Endothelial cell (in vitro differentiated cells): ENCODE measurements at places on chromosomes 16 and 17.

DNA sequence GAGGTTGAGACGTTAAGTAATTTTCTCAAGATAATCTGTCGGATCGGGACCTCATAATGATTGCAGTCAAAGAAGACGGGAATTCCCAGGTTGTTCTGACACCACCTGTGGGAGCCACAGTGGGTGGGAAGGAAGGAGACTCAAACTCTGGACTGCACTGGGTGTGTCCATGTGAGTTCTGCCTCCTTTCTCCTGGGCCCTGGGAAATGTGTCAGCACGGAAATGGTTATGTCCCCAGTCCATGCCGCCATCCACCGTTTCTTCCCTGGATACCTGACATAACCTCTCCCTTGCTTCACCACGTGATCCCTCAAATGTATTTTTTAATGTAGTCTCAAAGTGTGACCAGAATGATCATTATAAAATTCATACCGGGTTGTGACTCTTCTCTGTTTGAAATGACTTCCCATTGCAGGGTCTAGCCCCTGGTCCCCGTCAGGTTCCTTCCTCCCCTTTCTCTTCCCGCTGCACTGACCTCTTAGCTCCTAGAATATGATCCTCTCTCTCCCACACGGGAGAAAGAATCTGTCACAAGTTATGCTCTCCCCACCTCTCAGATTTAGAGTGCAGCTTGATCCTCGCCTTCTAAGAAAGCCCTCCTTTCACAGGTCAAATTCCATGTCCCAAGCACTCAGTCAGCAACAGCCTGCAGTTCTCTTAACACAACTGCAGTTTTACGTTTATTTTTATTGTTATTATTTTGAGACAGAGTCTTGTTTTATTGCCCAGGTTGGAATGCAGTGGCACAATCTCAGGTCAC, 820.0 kb upstream of the EEF2KMT start:
- no peaks in the 10 kb centered on the region for H3K27me3 ChIP-seq
- no peaks in the 10 kb centered on the region for H3K36me3 ChIP-seq
- H3K27ac ChIP-seq: no peak overlapping the region
- no peak overlapping the region for H3K4me3 ChIP-seq
- H3K4me1 ChIP-seq: peaks cover 23% of the 10 kb centered on the region

GRCh38 chr17:15265131-15265530, at the start of gene PMP22:
Gene PMP22, minus strand, starts transcription at chr17:15265326. Its CDS starts 4,599 bp downstream, at chr17:15260727.
- H3K27ac ChIP-seq: no peak within 1 kb of the TSS
- peaks cover 4% of the 10 kb centered on the region for H3K36me3 ChIP-seq
- DNase-seq: no peak
- no peak within 1 kb of the TSS for H3K4me3 ChIP-seq
- H3K27me3 ChIP-seq: peaks cover 7% of the 10 kb centered on the region

- no peak for DNase-seq
- peaks cover 3% of the 10 kb centered on the region for H3K4me1 ChIP-seq
- peaks cover 4% of the 10 kb centered on the region for H3K27me3 ChIP-seq
- no peaks in the 10 kb centered on the region for H3K36me3 ChIP-seq
- no peak overlapping the region for H3K27ac ChIP-seq
- H3K4me3 ChIP-seq: no peak overlapping the region
Observed at GRCh38 chr16:52817696-52818095, 235.0 kb downstream of the CHD9NB start.

GRCh38 chr17:46768540-46768870, 50.0 kb downstream of the WNT3 start:
- peaks cover 12% of the 10 kb centered on the region for H3K36me3 ChIP-seq
- H3K4me1 ChIP-seq: peaks cover 23% of the 10 kb centered on the region
- DNase-seq: no peak
- no peak overlapping the region for H3K4me3 ChIP-seq
- no peak overlapping the region for H3K27ac ChIP-seq

DNA sequence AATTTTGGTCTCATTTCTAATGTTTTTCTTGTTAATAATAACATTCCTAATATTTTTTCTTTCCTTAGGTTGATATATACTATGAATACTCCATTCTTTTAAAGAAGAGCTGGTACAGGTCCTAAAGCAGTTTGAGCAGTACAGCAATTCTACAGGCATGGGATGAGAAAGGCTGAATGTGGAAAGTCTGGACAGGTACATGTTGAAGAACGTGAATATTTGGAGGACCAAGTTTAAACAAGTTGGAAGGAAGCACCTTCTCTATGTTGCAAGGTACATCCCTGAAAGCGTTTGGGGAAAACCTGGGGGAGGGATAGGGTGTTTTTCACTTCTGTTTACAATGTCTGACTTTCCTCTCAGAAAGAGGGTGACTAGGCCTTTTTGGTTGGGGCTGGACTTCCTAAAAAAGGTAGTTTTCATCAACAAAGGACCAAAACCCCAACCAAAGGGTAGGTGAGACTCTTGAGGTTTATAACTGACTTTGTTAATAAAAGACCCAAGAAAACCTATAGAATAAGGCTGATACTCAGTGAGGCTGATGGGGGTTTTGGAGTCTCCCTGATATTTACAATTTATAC, 95.9 kb upstream of the AXIN2 start:
- H3K4me3 ChIP-seq: no peak overlapping the region
- no peaks in the 10 kb centered on the region for H3K27me3 ChIP-seq

GRCh38 chr17:13001991-13002615, 15.7 kb downstream of the ELAC2 start:
- H3K4me3 ChIP-seq: no peak overlapping the region
- H3K27me3 ChIP-seq: no peaks in the 10 kb centered on the region
- no peak overlapping the region for H3K27ac ChIP-seq
- no peak for DNase-seq
- no peaks in the 10 kb centered on the region for H3K4me1 ChIP-seq

GRCh38 chr17:47821031-47821423, 567 bp downstream of the OSBPL7 start:
- peaks cover 10% of the 10 kb centered on the region for H3K4me1 ChIP-seq
- H3K36me3 ChIP-seq: peaks cover 22% of the 10 kb centered on the region
- H3K27me3 ChIP-seq: peaks cover 4% of the 10 kb centered on the region
- peak overlapping the region; percentile 95 for H3K4me3 ChIP-seq
- no peak for DNase-seq

- H3K4me3 ChIP-seq: no peak overlapping the region
- no peaks in the 10 kb centered on the region for H3K4me1 ChIP-seq
- H3K36me3 ChIP-seq: no peaks in the 10 kb centered on the region
Observed at GRCh38 chr16:64391063-64391600, 730.7 kb downstream of the CDH11 start.

- H3K4me1 ChIP-seq: peaks cover 14% of the 10 kb centered on the region
- H3K27me3 ChIP-seq: peaks cover 3% of the 10 kb centered on the region
- H3K27ac ChIP-seq: no peak overlapping the region
- no peak for DNase-seq
Observed at GRCh38 chr16:52872731-52873130, 180.0 kb downstream of the CHD9NB start.

DNA sequence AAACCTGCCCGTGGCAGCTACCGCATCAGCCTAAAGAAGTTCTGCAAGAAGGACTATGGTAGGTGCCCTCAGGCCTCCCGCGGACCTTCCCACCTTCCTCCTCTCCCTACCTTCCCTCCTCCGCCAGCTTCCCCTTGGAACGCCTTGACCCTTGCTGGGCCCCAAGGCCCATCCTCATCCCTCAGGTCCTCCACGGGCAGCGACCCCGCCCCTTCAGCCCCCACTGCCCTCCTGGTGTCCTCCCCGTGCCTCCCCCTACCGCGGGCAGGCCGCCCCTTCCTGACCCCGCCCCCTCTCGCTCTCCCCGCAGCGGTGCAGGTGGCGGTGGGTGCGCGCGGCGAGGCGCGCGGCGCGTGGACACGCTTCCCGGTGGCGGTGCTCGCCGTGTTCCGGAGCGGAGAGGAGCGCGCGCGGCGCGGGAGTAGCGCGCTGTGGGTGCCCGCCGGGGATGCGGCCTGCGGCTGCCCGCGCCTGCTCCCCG, 1.4 kb upstream of the TBC1D24 start:
- H3K27ac ChIP-seq: no peak overlapping the region
- peaks cover 7% of the 10 kb centered on the region for H3K4me1 ChIP-seq

DNA sequence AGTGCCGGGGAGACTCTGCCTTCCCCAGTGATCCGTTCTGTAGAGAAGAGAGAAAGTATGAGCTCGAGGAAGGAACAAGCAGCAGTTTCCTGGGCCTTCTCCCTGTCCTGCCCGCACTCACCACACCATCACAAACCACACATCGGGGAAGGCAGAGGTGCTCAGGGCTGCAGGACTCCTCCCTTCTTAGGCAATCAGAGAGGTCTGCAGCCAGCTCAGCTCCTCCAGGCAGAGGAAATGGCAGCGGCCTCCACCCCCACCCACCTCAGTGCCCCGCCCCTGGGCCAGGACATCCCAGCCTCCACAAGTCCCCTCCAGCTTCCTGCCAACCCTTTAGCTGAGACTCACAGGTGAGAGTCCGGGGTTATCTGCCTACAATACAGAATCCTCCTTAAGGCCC, 2.0 kb downstream of the ZNF319 start:
- peak overlapping the region; percentile 27 for H3K27ac ChIP-seq
- no peak for DNase-seq
- H3K4me3 ChIP-seq: peak overlapping the region; percentile 79

DNA sequence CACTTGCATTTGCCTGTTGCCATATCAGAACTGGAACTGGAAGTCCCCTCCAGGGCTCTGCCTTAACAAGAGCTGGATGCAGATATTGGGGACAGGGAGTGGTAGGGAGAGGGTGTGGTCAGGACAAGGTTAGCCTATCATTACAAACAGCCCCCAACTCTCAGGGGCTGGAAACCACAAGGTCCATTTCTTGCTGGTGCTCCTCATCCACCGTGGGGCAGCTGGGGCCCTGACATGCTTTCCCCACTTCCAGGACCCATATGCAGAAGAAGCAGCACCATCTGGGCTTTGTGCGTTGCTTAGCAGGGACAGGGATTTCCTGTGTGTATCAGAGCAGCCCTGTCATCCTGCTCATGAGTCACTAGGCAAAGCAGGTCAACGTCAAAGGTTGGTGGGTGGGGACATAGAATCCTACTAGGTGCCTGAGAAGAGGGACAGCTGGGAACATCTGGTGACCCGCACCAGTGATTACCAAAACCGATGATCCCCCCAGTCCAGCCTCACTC, 26.9 kb downstream of the RGS9 start:
- peaks cover 17% of the 10 kb centered on the region for H3K27me3 ChIP-seq
- H3K36me3 ChIP-seq: peaks cover 15% of the 10 kb centered on the region
- no peak overlapping the region for H3K4me3 ChIP-seq
- peaks cover 10% of the 10 kb centered on the region for H3K4me1 ChIP-seq
- DNase-seq: no peak
